Stimulated activated CD4-positive, alpha-beta T cell treated with anti-CD3 and anti-CD28 coated beads, TNF-alpha, amount 100 ng/mL, for 4 hours (primary cell): ENCODE measurements at places on chromosomes 7 and 10.
A peak's percentile ranks its signal among the peaks of the same experiment; 100 is the strongest.

DNA sequence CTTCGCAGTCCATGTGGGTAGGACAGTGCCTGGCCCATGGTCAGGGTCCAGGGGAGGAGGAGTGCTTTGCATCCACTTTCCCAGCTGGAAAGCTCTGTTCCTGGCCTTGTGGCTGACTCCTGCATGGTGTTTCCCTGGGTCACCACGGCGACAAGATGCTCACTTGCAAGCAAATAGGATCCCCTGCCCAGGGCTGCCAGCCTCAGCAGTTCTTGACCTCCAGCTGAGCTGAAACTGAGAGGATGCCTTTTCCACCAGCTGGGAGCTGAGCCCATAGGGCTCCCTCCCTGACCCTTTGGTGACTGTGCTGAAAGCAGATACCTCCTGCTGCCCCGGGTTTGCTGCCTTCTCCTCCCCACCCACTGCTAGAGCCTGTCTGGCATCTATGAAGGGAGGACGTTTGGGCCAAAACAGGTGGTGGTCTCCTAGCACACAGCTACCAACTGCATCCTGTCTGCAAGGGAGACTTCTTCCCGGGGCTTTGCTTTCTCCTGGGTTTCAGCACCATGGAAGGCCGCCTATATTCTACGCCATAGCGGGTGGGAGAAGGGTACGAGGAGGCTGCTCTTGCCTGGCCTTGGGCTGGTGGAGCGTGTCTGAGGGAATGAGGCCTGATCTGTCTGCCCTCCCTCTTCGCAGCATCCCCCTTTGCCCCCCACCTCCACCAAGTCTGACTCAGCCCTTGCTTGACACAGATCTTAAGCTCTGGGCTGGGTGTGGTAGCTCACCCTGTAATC is 34.4 kb downstream of the UBTD1 start:
- no peak for DNase-seq

DNA sequence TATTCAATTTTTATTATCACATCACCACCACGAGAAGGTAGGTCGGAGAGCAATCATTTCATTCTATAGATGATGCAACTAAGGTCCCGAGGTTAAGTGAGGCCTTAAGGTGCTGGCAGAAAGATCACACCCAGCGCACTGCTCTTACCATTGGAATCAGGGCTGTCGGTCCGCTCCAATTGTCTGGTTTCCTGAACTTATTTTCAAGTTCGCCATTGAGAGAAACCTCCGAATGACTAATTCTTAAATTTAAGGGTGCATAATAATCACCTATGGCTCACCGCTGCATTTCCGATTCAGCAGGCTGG is 625 bp upstream of the GSTO2 start:
- DNase-seq = no peak

DNA sequence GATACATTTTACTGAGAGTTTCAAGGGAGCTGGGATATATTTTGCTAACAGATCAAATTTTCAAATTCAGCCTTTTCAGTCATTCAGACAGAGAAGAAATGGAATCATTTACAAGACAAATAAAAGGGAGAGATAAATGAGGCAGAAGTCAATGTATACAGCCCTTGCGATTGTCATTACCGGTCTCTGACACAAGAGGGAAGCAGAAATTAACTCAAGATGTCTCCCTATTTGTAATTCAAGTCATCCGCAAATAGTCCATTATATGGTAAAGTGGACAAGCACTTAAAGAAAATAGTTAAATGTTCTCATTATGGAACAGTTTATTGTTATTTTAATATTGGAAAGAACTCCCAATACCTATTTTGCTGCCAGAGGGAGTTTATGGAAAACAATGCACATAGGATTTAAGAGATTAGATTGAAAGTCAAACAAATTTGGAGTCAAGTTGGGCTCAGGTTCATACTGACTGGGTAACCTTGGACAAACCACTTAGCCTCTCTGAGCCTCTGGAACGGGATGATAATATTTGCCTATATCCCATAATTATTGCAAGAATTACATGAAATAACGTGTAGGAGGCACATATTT is 89.3 kb upstream of the PRKCQ start:
- no peak for DNase-seq

DNA sequence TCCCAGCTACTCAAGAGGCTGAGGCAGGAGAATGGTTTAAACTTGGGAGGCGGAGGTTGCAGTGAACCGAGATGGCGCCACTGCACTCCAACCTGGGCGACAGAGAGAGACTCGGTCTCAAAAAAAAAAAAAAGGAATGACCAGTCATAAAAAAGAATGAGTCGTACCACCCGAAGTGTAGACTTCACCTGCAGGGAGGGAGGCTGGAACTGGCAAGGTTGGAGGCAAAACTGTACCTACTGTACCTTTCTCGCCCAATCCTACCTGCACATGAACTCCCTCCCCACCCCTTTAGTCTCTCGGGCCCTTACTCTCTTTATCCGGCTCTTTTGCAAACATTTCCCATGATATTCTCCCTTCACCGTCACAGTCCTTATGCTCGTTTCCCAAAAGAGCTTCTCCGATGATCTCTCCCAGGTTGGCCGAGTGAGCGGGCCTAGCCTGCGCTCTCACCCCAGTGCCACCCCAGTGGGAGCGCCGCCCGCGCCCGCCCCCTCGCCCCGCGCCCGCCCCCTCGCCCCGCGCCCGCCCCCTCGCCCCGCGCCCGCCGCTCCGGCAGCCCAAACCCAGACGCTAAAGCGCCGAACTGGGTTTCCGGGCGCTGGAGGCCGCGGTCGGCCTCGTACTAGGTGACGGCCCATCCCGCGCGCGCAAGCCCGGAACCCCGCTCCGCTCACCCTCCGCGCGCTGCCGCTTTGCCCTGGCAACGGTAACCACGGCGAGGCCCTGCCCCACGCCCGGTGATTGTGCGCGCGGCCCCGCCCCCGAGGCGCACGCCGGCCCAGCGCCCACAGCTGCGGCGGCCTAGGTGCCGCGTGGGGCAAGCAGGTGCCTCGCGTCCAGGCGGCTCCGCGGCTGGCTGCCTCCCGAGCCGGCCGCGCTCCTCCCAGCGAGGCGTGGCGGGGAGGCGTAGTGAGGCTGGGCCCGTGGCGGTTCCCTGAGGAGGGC is at the start of gene SMKR1:
Gene SMKR1 (plus strand): TSS at position 772 of the 948 bp plus-strand sequence. CDS start 294 bp downstream, outside the sequence.
- peak; percentile 91 for DNase-seq

- DNase-seq = no peak
Measured at GRCh38 chr10:75827587-75828021, 396.2 kb downstream of the LRMDA start.

DNA sequence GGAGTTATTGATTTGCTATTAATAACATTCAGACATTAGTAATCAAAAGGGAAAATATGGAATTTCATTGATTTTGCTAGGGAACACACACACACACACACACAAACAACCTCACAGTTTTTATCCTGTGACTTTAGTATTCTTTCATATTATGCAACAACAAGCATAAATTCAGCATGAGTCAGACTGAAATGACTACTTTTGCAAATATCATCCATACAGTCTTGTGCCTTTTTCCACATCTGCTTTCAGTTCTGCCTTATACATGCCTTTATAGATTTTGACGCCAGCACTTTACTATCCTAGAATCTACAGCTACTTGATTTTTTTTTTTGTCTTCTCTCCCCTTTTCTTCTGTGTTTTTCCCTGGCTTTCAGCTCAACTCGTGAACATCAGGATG is 975.8 kb upstream of the LRRTM3 start:
- DNase-seq = no peak

DNA sequence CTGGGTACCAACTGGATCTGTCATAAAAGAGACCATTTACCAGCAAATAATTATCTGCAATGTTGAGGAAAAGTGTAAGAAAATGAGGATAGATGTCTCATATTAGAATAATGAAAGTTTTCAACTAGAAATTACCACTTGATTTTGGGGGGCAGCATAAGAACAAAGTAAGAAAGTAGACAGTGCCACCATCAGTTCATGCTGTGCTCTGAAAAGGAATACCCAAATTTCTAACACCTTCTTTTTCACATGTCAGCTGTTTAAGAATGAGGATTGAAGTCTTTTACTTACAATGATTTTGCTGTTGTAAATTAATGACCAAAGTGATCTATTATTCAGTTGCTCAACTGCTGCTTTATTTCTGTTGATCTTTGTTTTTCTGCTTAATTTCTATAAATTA is 578.3 kb downstream of the ETV1 start:
- no peak for DNase-seq

- no peak for DNase-seq
Measured at GRCh38 chr10:26937371-26937770, 76.6 kb upstream of the ABI1 start.
